ENCODE measurements at places on chromosomes 11 and 22.

- DNase-seq = no peak
Measured at GRCh38 chr11:78465169-78465942, 47.7 kb upstream of the GAB2 start.

DNA sequence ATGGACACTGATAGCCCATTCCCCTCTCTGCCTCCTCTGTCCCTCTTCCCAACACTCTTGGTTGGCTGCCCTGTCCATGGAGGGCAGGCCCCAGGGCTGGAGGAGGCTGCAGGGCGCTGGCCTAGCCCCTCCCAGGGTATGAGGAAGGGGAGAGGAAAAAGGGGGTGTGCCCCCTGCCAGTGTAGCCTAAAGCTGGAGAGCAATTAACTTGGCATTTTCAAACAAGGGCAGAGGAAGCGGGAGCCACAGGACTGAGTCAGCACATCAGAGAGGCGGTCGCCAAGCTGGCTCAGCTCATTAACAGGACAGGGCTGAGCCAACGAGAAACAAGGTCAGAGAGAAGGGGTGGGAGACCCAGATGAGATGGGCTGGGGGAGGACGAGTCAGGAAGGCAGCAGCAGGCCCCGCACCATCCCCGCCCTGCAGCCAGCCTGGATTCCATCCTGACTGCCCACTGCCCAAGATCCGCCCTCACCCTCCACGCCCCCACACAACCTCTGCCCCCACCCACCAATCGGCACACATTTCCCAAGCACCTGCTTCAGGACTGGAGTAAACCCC lies 76.3 kb downstream of the BUD13 start:
- no peak for DNase-seq

DNA sequence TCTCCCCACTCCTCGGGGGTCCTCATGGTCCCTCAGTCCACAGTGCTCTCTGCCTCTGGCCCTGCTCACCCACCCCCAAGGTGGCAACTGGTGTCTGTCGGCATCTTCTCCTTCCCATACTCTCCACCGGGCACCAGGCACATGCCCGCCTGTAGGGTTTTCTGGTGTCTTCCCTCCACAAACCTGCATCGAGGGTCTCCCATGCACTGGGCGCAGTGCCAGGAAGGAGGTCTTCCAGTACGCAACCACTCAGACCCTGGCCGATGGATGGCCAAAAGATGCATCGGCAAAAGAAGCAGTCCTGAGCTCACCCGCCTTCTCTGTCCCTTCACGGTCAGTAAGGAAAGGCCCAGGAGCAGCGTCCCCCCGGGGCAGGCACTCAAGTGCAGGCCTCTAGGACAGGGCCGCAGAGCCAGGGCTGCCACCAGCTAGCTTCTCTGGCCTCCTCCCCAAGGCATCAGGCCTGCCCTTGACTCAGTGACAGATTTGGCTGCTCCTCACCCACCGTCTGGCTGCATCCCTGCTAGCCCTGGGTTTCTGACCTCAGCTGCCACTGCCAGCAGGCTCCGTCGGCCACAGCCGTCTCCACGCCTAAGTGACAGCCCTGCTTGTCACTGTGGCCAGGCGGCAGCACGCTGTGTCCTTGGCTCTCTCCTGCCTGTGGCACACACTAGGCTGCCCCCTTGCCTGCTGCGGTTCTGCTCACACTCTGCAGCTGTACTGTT lies 32.1 kb upstream of the IGSF9B start:
- DNase-seq = no peak

- no peak for DNase-seq
Measured at GRCh38 chr11:134878785-134879184, 466.7 kb upstream of the B3GAT1 start.

GRCh38 chr11:10304495-10305261 lies at the start of gene ADM:
Gene ADM, plus strand, starts transcription at chr11:10305073. Its CDS starts 628 bp downstream, at chr11:10305701.
- no peak for DNase-seq

DNA sequence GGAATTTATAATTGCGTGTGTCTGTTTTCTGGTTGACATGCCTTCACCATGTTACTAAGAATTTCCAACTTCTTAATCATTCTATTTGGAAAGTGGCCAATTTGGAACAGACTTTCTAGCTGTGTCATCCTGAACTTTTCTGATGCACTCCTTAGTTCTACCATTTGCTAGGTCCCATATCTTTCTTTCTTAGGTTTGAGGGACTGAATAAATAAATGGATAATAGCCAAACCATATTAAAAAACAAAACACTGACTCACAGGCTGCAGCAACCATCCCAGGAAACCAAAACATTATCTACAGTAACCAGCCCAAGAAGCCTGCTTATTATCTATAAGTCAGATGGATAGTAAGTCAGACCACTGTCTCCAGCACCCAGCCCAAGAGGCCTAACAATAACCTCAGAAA lies 57.5 kb upstream of the PLET1 start:
- DNase-seq = no peak

GRCh38 chr11:10488121-10488933 lies 33.3 kb downstream of the AMPD3 start:
- no peak for DNase-seq

DNA sequence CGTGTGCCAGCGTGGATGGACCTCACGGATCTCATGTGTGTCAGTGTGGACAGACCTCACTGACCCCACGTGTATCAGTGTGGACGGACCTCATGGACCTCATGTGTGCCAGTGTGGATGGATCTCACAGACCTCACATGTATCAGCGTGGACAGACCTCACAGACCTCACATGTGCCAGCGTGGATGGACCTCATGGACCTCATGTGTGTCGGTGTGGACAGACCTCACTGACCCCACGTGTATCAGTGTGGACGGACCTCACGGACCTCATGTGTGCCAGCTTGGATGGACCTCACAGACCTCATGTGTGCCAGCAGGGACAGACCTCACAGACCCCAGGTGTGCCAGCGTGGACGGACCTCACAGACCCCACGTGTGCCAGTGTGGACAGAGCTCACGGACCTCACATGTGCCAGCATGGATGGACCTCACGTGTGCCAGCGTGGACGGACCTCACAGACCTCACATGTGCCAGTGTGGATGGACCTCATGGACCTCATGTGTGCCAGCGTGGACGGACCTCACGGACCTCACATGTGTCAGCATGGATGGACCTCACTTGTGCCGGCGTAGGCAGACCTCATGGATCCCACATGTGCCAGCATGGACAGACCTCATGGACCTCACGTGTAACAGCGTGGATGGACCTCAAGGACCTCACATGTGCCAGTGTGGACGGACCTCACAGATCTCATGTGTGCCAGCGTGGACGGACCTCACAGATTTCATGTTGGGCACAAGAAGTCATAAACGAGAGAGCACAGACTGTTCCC lies 18.2 kb downstream of the TTLL8 start:
- no peak for DNase-seq

GRCh38 chr22:45503050-45503815 lies 550 bp downstream of the FBLN1 start:
- no peak for DNase-seq

DNA sequence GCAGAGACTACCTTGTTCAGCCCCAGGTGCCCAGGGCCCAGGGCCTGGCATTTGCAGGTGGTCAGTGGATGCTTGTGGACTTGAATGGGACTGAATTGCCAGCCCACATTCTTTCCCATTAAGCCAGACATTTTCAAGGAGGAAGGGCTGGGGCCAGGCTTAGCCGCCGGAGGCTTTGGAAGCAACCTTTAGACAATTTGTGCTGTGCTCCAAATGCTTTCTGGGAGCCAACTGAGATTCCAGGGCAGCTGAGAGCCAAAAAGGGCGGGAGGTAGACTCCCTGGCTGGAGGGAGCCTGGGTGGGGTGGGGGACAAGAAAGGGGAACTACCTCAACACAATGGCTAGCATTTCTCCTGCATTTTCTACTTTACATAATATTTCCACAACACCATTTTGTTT lies 54.8 kb upstream of the TIMP3 start:
- no peak for DNase-seq

DNA sequence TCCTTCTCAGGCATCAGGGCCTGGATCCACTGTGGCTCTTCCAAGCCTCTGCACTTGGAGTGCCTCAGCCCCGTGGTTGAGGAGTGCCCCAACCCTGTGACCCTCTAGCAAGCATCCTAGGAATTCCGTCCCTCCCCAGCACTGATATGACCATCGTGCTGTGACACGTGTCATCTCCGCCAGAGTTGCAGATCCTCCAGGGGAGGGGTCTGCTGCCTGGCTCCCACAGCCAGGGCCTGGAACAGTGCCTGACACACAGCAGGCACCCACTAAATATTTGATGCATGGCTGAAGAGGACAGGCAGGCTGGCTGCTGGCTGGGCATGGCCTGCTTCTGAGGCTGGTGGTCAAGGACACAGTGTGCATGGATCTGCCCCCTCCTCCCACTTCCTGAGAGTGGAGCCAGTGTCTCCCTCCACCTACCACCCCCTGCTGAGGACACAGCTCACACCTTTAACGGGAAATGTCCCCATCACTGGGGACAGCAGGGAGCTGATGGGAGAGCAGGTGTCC lies 1.7 kb upstream of the CD81 start:
- DNase-seq = no peak

- no peak for DNase-seq
Measured at GRCh38 chr11:94308024-94308423, 3.6 kb downstream of the IZUMO1R start.

DNA sequence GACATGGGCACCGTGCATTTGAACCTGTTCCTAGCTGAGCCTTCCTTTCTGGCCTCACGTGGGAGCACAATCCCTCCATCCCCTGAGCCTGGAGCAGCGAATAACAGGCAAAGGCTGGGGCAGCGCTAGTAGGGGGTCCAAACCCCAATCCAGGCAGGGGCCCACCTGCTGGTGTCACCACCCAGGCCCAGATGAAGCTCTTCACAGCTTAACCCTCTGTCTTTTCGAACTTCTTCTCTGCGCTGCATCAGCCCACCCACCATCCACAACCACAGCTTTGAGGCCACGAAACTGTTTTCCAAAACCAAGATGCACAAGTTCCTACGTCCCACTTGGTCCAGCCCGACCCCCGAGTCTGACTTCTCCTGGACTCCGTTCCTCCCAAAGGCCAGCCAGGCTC lies 11.5 kb downstream of the KCNC1 start:
- DNase-seq = no peak

GRCh38 chr11:72720784-72721183 lies 31.4 kb downstream of the ARAP1 start:
- no peak for DNase-seq

Measured in activated CD4-positive, alpha-beta T cell treated with anti-CD3 and anti-CD28 coated beads for 4 hours (primary cell).